ENCODE measurements at places on chromosomes 2 and 18. TPM values are rescaled to one million over a fixed set of nuclear protein-coding genes. Genes with fewer than 3 reads are reported as not detected.

DNA sequence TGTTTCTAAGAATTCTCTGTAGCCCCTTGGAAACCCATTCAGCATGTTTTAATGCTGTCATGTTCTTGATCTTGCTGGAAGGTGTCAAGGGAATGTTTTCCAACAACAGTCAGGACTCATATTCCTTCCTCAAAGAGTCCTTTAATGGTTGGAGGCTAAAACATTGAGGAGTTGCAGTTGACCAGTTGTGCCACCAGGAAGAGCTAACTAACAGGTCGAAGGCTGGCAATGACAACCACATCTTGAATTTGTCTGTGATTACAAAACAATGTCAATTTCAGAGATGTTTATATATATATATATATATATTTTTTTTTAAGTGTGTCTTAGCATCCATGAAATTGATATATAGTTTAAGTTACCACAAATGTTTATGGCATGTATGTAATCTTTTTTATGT lies 151.5 kb downstream of the INO80D start:
- no peak overlapping the region for H3K4me3 ChIP-seq
- peaks cover 11% of the 10 kb centered on the region for H3K4me1 ChIP-seq
- DNase-seq = no peak
- H3K27me3 ChIP-seq = peaks cover under 1% of the 10 kb centered on the region
- no peaks in the 10 kb centered on the region for H3K36me3 ChIP-seq
- no peak overlapping the region for H3K27ac ChIP-seq

- no peak for DNase-seq
- no peak overlapping the region for H3K27ac ChIP-seq
- no peaks in the 10 kb centered on the region for H3K36me3 ChIP-seq
- peaks cover 51% of the 10 kb centered on the region for H3K4me1 ChIP-seq
- H3K27me3 ChIP-seq = no peaks in the 10 kb centered on the region
Observed at GRCh38 chr2:213147538-213147937, 3.9 kb downstream of the IKZF2 start.

Gene VWC2L
- total RNA-seq = not detected

- no peak overlapping the region for H3K4me3 ChIP-seq
- H3K36me3 ChIP-seq = peaks cover 7% of the 10 kb centered on the region
- no peak overlapping the region for H3K27ac ChIP-seq
- no peak for DNase-seq
- no peaks in the 10 kb centered on the region for H3K4me1 ChIP-seq
Observed at GRCh38 chr18:79217979-79218604, 148.9 kb downstream of the ATP9B start.

Gene ATG16L1
- total RNA-seq = 18.6 TPM

GRCh38 chr2:49367003-49367402 lies 212.7 kb upstream of the FSHR start:
- no peak for DNase-seq
- H3K36me3 ChIP-seq = no peaks in the 10 kb centered on the region
- no peak overlapping the region for H3K27ac ChIP-seq
- H3K27me3 ChIP-seq = no peaks in the 10 kb centered on the region

DNA sequence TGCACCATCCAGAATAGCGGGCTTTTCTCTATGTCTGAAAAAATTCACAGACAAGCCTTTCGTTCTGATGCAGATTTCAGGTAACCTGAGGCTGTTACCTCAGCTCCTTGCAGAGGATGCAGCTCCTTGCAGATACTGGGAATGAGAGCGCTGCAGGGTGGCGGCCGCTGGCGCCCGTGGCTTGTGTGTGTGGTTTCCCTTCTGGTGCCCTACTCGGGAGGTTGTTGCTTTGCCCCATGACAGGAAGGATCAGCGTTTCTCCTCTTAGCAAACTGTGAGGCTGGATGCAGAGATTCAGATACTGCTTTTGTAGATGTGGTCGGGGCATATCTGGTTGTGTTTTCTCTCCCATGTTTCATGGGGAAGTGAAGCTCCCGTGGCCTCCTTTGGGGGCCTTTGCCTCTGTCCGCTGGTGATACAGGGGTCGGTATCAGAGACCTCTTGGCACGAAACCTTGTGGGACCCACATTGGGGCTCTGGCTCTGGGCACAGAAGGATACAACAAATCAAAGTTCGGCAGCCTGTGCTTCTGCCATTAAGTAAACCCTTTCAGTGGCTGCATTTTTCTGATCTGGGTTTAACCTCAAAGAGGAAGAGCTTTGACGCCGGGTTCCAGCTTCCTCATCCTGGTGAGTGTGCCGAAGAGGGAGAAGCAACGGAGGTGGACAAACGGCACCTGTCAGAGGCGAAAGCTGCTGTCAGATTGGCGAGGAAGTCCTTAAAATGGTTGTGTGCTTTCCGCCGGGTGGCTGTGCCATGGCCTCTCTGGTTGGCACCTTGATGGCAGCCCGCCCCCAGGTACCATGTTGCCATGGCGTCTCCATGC lies 127.8 kb downstream of the MBP start:
- no peak overlapping the region for H3K4me3 ChIP-seq
- H3K27me3 ChIP-seq = no peaks in the 10 kb centered on the region
- DNase-seq = no peak
- H3K27ac ChIP-seq = peak overlapping the region; percentile 38
- no peaks in the 10 kb centered on the region for H3K36me3 ChIP-seq

Gene RTP5
- total RNA-seq = not detected

GRCh38 chr2:141035846-141036420 lies 1094.9 kb downstream of the LRP1B start:
- H3K27me3 ChIP-seq = no peaks in the 10 kb centered on the region
- no peak overlapping the region for H3K4me3 ChIP-seq
- no peak overlapping the region for H3K27ac ChIP-seq
- no peaks in the 10 kb centered on the region for H3K4me1 ChIP-seq
- H3K36me3 ChIP-seq = no peaks in the 10 kb centered on the region

Gene GNLY
- total RNA-seq = 1.5 TPM

GRCh38 chr2:111164078-111164477 lies 43.4 kb downstream of the BCL2L11 start:
- no peak for DNase-seq
- no peak overlapping the region for H3K27ac ChIP-seq
- peaks cover 56% of the 10 kb centered on the region for H3K4me1 ChIP-seq
- peaks cover 10% of the 10 kb centered on the region for H3K36me3 ChIP-seq
- H3K27me3 ChIP-seq = no peaks in the 10 kb centered on the region
- H3K4me3 ChIP-seq = no peak overlapping the region

GRCh38 chr2:1964659-1965058 lies 220.3 kb upstream of the PXDN start:
- DNase-seq = no peak
- no peak overlapping the region for H3K4me3 ChIP-seq
- H3K4me1 ChIP-seq = no peaks in the 10 kb centered on the region
- peaks cover 4% of the 10 kb centered on the region for H3K27me3 ChIP-seq
- no peak overlapping the region for H3K27ac ChIP-seq
- no peaks in the 10 kb centered on the region for H3K36me3 ChIP-seq

DNA sequence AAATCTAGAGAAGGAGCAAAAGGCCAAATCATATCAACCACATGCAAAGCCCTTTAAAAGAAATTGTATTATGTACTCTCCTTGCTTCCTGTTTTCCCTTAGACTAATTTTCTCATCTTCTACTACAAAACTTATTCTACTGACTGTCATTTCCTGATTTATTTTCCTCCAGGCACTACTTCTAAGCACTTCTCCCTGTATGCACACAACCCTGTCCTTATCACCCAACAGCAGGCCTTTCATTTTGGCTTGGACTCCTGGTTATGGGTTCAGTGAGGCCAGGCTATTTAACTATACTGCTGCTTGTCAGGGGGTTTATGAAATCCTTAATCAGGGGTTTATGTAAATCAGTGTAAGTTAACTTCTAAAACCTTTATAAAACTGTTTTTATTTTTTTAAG lies 205.1 kb upstream of the FAM98A start:
- no peak for DNase-seq
- no peak overlapping the region for H3K4me3 ChIP-seq
- H3K4me1 ChIP-seq = no peaks in the 10 kb centered on the region
- H3K27ac ChIP-seq = no peak overlapping the region
- no peaks in the 10 kb centered on the region for H3K27me3 ChIP-seq

GRCh38 chr2:150644298-150645067 lies 157.0 kb upstream of the RND3 start:
- no peaks in the 10 kb centered on the region for H3K27me3 ChIP-seq
- peaks cover 5% of the 10 kb centered on the region for H3K4me1 ChIP-seq
- no peak for DNase-seq

Gene GMCL1
- total RNA-seq = 5.3 TPM

DNA sequence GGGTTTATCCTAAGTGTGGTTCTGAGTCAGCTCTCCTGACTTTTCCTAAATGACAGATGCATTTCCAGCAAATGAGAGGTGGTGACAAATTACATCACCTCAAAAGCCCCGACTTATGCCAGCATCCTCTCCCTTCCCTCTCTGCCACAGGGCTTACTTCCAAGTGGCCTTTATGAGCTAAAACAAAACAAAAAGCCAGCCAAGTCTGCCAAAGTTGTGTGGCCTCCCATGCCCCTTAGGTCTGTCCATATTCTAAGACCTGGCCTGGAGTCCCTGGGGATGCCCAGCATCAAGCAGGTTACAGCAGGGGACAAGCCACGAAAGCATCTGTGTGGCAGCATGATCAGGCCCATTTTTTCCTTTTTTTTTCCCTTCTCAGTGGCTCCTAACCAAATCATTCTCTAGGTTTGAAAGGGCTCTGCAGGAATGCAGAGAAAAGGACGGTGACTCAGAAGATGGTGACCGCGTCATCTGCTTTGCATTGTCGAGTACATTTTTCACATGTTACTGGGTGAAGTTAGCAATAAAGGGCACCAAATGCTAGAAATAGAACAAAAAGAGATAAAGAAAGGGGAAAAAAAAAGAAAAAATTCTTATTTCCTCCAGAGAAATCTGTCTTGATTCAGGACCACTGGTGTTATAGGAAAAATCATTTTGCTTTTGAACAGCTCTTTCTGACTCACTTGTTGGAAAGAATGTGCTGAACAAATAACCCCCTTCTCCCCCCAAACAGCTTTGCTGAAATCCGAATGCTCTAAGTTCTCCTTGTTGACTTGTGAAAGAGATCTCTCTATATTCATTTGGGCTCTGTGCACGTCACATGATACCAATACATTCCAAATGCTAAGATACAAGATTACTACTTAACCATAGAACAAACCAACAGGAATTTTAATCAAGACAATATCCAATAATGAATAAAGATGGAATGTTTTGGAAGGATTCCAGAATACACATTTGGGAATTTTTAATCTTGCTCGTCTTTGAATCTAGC lies 178.7 kb downstream of the EN1 start:
- peaks cover 23% of the 10 kb centered on the region for H3K27me3 ChIP-seq
- no peak overlapping the region for H3K4me3 ChIP-seq
- peaks cover 8% of the 10 kb centered on the region for H3K4me1 ChIP-seq
- no peak overlapping the region for H3K27ac ChIP-seq

Gene PRKAG3
- 0.14 TPM for total RNA-seq

Gene LRATD1
- total RNA-seq = 3.1 TPM
